ENCODE measurements at places on chromosomes 7 and 10.

DNA sequence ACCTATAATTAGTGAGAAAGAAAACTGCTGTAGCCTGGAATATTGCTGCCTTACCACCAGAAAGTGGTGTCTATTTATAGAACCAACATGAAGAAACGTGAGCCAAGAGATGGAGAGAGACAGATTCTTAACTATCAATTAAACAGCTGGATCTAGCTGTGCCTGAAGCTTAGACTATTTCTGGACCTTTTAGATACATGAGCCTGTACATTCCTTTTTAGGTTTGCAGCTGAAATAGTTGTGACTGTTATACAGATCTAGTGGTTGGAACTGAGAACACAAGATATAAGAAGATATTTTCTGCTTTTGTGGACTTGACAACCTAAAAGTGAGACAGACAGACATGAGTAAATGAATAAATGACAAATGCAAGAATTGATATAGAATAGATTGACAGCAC, 73.4 kb downstream of the CDK14 start:
- no peak for DNase-seq

DNA sequence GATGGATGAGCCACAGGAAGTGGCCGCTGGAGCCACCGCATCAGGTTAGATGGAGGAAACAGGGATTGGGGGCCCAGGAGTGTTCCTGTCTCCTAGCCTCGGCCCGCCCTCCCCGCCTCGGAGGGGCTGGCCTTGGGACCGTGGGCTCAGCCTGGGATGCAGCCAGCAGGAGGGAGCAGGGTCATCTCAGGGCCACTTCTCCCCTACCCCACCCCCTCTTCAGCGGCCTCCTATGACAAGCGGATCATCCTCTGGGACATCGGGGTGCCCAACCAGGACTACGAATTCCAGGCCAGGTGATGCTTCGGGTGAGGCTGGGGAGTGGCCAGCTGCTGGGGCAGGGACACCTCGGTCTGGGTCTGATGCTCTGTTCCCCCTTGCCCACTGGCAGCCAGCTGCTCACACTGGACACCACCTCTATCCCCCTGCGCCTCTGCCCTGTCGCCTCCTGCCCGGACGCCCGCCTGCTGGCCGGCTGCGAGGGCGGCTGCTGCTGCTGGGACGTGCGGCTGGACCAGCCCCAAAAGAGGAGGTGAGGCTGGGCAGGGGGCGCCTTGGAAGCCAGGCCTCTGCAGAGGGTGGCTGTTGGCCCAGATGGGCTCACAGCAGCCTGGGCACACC, 4.7 kb downstream of the LRWD1 start:
- DNase-seq, result no peak

DNA sequence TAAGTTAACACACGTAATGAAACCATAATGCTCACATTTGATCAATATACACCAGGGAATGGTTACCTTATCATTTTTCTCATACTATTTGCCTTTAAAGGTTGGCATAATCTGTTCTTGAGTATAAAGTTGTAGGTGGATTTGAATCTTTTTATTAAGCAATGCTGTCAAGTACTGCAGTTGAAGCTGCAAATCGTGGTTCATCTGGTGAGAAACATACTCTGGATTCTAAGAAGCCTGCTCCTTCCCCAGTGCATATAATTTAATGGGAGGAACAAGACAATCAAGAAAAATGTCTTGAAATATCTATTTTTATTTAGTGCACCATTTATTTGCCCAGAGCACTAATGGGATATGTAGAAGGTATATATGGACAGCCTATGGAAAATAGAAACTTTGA, 68.7 kb upstream of the DLX6 start:
- no peak for DNase-seq

- DNase-seq, result no peak
Observed at GRCh38 chr7:138374119-138374693, 85.9 kb upstream of the TRIM24 start.

GRCh38 chr7:8908889-8909288, 475.5 kb downstream of the NXPH1 start:
- DNase-seq, result no peak

GRCh38 chr10:4083509-4084003, 298.5 kb upstream of the KLF6 start:
- DNase-seq, result no peak

GRCh38 chr7:120436487-120437060, 163.6 kb downstream of the KCND2 start:
- no peak for DNase-seq

DNA sequence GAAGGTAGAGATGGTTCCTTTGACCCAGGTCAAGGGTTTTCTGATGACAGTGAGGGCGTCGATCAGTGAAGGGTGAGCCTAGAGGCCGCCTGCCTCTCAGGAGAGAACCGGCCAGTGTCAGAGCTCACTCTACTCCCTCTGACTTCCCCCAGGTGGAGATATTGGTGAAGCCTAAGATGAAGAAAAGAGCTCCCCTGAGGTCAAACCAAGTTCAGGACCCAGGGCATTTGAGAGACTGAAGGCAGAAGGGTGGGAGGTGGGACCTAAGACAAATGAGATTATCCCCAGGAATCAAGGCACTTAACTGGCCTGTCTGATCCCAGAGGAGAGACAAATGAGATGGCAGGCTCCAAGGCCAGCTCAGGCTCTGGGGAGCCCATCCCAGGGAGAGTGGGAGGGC, 104.7 kb downstream of the CDH23 start:
- no peak for DNase-seq

DNA sequence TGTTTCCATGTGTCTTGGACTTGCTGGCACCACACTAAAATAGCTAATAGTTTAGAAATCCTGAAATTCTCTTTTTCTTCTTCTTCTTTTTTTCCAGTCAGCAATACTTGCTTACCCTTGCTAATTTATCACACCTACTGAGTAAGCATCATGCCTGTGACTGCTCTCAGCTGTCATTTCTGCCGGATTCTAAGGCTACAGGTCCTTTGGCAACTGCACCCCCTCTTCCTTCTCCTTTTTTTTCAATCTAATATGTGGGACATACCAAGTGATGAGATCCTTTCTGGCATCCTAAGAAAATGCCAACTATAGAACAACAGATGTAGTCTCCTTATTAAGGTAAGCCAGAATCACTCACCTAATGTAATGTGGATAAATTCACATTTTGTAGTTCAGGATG, 444.7 kb downstream of the MAGI2 start:
- DNase-seq, result no peak

Measured in Panc1 (cell line).